ENCODE measurements at places on chromosomes 7 and 10.

GRCh38 chr7:154474903-154475520, 422.8 kb downstream of the DPP6 start:
- no peak for DNase-seq

DNA sequence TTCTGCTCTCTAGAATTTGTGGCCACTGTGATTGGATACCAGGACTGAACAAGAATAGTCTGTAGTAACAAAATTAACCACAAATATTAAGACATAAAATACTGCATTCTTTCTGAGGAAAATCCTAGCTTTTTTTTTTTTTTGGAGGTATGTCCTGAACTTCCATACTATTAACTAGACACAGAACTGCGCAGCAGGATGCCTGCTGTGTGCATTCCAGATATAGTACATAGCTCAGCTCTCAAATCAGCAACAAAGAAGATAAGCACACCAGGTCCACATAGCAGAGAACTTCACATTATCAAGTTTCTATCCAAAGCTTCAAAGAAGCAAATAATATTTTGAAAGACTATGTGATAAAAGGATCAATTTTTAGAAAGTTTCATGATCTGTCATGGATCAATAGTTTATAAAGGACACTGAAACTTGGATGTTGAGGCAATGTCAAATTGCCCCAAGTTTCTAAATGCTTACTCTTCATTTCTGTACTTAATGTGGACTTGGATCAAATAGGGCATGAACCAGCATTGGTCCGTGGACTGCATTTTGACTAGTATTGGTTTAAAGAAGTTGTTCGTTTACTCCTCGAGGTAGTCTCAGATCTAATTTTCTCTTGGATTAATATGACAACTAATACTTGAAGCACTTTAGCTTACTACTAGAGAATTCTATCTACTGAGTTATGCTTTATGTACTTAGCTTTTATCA, 15.4 kb downstream of the NAMPT start:
- DNase-seq: no peak

GRCh38 chr10:10489805-10490571, 527.7 kb upstream of the CELF2 start:
- DNase-seq: no peak

- DNase-seq: no peak
Observed at GRCh38 chr7:36982766-36983165, 258.5 kb upstream of the AOAH start.

GRCh38 chr10:200405-200804, 65.2 kb downstream of the ZMYND11 start:
- DNase-seq: no peak

DNA sequence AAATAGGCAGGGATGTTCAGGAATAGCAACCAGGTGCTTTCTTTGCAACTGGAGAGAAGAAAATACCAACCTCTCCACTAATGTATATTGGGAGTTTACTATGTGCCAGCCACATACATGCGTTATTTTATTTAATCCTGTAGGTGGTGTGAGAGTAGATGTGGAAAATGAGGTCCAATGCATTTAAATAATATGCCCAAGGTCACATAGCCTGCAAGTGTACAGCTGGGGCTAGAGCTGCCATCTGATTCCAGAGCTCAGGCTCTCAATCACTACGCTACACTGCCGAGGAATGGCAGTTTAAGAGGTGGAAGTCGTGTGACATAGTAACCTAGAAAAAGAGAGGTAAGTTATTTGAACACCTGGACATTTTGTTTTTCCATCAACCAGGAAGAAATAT, 277.0 kb downstream of the EXOC4 start:
- DNase-seq: no peak

DNA sequence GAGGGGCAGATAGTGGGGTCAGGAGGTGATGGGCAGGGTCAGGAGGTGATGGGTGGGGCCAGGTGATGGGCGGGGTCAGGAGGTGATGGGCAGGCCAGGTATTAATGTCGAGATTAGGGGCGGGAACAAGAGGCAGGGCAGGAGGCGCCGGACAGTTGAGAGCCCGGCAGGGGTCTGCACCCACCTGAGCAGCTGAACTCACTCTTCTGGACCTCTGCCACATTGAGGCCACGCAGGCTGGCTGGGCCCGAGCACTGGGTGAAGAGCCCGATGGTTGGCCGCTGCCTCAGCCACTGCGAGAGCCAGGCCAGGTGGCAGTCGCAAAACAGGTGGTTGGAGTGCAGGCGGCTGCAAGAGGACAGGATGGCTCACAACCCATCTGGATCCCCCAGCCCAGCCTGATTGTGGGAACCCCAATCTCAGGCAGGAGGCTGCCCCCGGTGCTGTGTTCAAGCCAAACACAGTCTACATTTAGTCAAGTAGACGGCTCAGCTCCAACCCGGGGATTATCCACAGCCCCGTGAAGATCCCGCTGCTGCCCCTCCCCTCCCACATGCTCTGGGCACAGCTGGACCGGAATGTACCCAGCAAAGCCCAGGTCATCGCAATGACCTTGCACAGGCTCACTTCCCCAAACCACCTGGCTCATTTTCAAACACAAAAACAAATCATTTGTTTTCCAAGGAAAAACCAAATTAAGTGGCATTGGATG, 122.3 kb downstream of the SLIT1 start:
- no peak for DNase-seq

DNA sequence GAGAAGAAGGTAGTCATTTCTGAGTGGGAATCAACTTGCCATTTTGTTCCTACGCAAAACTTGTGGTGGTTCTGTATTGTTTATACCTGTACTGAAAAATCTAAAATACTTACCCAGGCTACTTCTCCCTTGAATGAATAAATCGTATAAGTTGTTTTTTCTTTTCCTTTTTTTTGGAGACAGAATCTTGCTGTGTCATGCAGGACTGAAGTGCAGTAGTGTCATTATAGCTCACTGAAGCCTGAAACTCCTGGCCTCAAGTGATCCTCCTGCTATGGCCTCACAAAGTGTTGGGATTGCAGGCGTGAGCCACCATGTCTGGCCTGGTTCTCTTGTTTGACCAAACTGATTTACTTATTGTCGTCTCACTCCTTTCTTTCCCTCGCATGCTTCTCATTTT, 27.9 kb downstream of the LUC7L2 start:
- DNase-seq: no peak

DNA sequence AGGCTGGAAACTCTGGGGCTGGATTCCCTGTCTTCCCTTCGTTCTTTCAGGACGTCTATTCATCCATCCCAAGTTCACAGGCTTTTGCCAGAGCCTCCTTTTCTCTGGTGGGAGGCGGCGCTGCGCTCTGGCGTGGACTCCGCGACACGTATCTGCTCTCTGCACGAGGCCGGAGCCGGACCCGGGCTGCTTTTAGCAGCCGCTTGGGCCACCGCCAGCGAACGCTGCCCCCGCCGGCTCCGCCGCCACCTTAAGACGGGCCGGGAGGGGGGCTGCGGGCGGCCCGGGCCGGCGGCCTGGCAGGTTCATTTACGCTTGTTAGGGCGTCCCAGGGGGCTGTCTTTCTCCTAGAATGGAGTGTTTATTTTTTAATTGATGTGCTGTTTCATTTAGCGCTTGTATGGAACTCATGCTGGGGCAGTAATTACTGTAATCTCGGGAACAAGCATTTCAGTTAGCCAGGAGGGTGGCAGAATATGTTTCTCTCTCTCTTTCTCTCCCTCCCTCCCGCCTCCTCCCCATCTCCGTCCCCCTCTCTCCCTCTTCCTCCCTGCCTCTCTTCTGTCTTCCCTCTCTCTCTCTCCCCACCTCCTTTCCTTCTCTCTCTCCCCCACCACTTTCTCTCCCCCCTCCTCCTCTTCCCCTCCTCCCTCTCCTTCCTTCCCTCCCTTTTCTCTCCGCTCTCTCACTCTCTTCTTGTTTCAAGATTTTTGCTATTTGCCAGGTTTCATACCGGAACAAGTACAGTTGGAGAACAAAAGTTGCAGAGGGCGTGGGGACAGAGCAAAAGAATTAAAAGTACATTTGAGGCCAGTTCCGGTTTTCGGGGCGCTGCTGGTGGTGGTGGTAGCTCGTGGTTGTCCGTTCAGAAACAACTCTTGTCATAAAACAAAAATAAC, 1.3 kb upstream of the FZD8 start:
- DNase-seq: no peak

- no peak for DNase-seq
Observed at GRCh38 chr10:29846881-29847280, 212.1 kb upstream of the SVIL start.

GRCh38 chr7:130768854-130769253, 34.8 kb upstream of the KLF14 start:
- DNase-seq: no peak

DNA sequence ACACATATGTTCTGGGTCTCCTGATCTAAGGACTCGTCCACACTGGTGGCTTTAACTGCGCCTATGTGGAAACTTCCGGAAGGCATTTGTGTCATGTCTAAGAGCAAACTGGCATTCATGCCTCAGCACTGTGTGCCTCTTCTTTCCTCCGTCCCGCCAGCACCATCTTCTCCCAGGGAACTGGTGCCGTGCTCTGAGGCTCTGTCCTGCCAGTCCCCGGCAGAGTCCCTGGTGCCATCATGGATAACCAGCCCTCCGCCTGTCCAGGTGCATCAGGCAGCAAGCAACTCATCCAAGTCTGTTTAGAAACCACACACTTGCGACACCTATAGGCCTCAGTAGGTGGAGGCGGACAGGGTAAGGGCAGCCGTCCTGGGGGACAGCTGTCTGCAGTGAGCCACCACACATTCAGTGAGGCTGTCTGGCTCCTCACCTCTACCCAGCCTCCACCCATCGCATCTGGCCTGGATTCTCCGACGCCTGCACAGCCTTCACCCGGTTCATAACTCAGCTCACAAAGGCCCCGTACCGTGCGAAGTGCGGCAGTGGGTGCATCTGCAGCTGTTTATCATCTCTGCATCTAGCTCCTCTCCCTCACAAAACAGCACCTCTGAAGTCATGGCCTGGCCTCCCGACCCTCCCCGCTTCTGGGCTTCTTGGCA, 162.7 kb downstream of the DIP2C start:
- no peak for DNase-seq

DNA sequence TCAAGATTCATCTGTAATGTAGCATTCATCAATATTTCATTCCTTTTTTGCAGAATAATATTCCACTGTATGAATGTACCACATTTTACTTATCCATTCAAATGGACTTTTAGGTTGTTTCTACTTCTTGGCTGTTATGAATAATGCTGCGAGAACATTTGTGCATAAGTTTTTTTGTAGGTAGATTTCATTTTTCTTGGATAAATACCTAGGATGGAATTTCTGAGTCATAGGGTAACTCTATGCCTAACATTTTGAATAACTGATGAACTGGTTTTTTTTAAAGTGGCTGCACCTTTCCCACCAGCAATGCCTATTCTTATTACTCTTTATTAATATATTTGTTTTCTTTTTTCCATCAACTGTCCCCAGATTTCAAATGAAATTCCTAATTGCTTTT, 9.1 kb upstream of the XPNPEP1 start:
- DNase-seq: no peak

DNA sequence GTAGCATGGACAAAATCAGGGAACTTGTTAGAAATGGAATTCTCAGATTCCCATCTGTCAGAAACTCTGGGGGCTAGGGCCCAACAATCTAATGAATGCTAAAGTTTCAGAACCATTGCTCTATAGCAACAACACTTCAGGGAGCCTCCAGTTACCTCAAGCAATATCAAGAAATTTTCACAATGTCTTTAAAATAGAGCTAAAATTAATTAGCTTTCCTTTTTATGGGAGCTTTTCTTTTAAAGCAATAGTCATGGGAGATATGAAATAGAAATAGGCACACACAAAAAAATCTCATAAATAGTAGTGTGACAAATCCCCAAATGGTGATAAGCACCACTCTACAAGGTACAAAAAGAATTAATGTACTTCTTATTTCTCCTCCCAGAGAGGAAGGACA, 80.9 kb downstream of the AASS start:
- no peak for DNase-seq

DNA sequence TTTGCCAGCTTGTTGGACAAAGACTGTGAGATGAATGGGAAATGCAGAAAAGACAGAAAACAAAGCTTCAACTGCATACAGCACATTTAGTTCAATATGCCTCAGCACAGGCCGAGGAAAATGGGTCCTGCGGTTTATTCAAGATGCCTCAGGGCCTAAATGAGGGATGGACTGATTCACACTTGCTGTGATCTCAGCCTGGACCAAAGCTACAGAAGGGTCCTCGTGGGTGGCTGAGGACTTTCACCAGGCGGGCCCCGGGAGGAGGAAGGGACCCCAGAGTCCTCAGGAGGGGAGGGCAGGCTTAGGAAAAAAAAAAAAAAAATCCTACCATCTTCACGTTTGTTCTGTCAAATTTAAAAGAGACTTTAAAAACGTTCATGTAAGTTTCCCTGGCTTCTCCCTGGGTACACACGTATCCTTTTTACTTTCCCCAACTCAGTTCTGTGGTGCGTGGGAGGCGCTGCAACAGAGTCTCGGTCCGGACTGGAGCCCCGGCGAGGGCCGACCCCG, 624 bp upstream of the ZNF783 start:
- no peak for DNase-seq

GRCh38 chr10:127081851-127082345, 114.5 kb downstream of the INSYN2A start:
- no peak for DNase-seq

GRCh38 chr7:7962851-7963250, 5.7 kb upstream of the GLCCI1 start:
- no peak for DNase-seq

DNA sequence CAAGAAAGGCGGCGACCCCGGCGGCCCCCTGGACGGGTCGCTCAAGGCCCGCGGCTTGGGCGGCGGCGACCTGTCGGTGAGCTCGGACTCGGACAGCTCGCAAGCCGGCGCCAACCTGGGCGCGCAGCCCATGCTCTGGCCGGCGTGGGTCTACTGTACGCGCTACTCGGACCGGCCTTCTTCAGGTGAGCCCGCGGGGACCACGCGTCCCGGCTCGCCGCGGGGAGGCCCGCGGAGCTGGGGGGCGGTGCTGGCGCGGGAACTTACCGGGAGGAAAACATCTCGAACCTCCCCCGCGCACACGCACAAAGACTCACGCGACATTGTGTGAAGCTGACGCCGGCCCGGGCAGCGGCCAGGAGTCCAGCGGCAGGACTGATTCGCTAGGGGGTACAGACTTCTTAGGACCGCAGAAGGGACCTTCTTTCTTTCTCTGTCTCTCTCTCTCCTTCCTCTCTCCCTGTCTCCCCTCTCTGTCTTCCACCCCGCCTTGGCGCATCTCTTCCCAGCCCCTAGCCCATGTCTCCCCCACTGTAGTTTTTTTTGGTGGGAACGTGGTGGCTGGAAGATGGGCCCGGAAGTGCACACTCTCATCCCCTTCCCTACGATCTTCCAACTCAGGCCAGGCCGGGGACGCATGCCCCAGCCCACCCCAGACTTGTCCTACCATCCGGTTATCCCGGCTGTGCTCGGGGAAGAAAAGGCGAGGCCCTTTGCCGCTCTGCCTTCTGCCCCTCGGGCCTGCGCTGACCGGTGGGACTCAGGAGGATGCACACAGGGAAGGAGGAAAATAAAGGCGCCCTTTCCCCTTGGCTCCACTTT, 1.2 kb downstream of the EN2 start:
- DNase-seq: no peak

DNA sequence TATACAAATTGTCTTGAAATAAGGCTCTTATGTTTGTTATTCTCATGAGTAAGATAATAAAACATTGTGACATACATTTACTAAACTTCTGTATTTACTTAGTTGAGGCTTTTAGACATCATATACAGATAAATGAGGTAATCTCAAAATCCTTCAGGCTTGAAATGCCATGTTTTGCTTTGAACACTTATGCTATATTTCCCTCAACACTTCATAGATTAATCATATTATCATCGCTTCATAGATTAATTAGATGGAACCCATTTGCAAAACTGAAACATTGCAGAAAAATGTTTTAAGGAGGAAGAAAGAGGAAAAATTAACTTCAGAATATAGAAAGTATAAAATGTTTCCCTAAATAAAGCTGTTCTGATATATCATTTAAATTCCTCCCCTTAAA, 165.0 kb upstream of the CNTNAP2 start:
- no peak for DNase-seq

Data from foreskin keratinocyte (primary cell).